ENCODE measurements at places on chromosomes 4 and X. TPM values are rescaled to one million over a fixed set of nuclear protein-coding genes. Genes with fewer than 3 reads are reported as not detected.

HEPH gene
- 31.3 TPM for total RNA-seq

SLC7A11 gene
- total RNA-seq = 22.7 TPM

- no peak for DNase-seq
Measured at GRCh38 chr4:102612824-102613366, 111.7 kb downstream of the NFKB1 start.

DNA sequence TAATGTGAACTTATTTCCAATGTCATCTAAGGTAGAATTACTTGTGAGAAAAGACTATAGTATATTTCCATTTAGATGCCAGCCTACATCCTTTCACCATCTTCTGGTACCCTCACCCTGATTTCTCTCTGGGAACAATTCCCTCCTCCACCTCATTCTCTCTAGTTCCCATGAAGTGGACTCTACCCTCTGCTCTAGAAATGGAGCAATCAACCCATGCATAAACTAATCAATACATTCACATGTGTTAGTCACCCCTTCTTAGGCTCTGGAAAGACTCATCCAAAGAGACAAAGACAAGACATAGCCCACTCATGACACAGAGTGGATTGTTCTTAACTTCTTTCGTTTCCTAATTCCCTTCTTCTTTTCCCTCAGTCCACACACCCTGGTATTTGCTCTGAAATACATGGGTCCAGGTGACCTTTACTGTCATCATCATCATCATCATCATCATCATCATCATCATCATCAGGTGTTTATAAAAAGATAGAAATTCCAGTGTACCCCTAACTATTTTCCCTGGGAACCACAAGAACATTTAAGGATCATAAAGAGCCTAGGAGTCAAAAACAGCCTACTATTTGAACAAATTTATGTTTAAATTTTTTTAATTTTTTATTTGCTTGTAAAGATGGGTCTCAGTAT, 298.9 kb upstream of the GALNT7 start:
- DNase-seq = no peak

- DNase-seq = no peak
Measured at GRCh38 chr4:504076-504475, 5.1 kb downstream of the PIGG start.

GRCh38 chr4:25253071-25253445, 19.2 kb downstream of the PI4K2B start:
- DNase-seq = no peak

DNA sequence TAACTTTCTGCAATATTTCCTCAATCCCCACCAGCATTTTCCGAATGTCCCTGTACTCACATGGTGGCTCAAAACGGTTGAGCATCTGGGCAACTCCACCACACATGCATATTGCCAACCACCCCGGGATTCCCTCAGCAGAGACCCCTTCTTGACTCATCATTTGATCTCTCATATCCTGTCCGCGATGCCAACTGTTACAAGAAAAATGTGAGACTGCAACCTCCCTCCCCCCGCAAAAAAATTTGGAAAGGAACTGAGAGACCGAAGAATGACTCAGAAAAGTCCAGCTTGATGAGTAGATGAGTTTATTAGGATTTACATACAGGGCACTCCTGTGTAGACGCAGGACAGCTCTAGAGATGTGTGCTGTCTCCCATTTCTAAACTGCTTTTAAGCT, 561.4 kb downstream of the ZIC3 start:
- peak; percentile 56 for DNase-seq

- DNase-seq = no peak
Measured at GRCh38 chr4:109436504-109436903, 2.9 kb downstream of the SEC24B start.
